ENCODE measurements at places on chromosomes 7 and 10.

- DNase-seq, result no peak
Observed at GRCh38 chr7:94223375-94224084, 171.2 kb upstream of the COL1A2 start.

DNA sequence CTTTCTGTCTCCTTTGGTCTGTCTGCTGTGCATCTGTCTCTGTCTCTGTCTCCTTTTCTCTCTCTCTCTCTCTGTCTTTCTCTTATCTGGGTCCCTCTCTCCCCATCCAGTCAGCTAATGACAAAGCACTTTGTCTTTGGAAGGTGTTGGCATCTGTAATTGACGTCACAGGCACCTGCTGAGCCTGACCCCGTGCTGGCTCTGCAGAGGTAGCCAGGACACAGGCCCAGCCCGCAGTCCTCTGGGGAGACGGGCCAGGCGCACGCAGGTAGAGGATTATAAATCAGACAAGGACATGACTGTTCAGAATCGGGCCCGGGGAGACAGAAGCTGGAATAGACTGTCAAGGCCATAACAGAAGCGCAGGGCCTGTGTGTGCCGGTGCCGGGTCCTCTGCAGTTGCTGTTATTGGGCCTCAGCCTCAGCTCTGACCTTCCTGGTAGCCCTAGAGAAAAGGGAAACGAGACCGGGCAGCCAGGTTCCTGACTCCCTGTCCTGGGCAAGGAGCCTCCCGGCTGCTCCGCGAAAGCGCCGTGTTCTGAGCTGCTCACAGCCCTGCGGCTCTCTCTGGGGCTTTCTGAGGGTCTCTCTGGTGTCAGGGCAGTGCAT lies 10.7 kb upstream of the PSMG3 start:
- no peak for DNase-seq

GRCh38 chr10:4519658-4520402 lies 306.2 kb upstream of the AKR1E2 start:
- no peak for DNase-seq

DNA sequence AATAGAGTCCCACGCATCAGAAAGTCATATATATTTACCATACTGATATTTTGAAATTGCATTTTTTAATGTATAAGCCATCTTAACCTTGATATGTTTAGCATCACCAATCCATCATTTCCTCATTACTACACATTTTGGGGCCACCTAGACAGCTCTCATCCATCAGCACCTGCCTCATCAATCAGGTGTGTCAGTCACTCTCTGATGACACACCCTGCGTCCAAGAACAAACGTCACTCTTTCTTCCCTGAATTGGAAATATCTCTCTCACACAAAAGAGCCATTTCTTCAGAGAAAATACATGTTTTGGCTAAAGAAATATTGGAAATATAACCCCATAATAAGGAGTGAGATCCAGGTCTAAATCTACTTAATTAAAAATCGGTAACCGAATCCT lies 38.9 kb upstream of the RSU1 start:
- DNase-seq, result no peak

GRCh38 chr10:89303161-89303560 lies 1.3 kb downstream of the IFIT2 start:
- DNase-seq, result no peak
